ENCODE measurements at places on chromosomes 4 and X. TPM values are rescaled to one million over a fixed set of nuclear protein-coding genes. Genes with fewer than 3 reads are reported as not detected.

- DNase-seq, result no peak
Observed at GRCh38 chrX:68654693-68655092, 7.2 kb downstream of the STARD8 start.

DNA sequence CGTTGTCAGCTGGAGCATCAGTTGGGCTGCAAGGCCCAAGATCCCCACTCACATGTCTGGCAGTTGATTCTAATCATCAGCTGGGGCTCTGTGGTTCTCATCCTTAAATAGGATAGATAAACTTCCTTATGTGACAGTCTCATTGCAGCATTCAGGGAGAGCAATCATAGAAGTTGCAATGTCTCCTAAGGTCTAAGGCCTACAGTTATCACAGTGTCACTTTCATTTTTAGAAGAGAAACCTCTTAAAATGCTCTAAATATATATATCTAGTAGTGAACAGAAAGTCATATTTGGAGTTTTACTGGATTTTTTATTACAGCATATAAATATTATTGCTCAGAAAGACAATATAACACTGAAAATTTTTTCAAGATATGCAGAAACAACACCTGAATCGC, 226.0 kb upstream of the PPP1R2C start:
- no peak for DNase-seq

DNA sequence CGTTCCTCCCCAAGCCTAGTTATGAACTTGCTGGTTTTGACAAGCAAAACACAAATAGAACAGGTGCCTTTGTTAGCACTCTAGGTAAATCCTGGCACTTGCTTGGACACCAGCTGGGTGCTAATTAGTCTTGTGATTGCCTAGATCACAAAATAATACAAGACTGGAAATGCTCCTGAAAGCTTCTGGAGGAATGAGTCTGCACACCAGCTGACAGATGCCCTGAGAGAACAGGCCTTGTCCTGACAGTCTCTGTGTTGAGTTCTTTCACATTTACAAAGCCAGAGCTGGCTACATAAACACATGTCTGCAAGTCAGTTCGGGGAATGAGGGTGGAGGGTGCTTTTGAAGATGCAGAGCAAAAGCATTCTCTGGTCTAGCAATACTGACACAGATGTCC, 93.8 kb downstream of the ELOVL6 start:
- no peak for DNase-seq

DNA sequence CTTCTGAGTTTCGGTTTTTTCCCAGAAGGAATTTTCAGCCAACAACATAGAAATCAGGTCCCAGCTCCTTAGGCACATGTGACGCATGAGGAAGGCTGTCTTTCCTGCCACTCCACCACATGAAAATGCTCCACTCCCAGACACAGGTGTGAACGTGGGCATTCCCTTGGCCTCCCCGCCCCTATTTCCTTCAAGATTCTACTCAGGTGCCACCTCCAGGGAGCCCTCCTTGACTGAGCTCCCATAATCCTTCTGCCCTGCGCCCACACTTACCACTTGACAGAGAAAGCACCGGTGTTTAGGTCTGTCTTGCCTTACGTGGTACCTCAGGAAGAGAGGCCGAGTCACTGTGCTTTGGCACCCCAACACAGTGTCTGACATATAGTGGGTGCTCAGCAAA, 44.4 kb upstream of the CENPU start:
- no peak for DNase-seq

GRCh38 chr4:159239629-159240028, 136.8 kb downstream of the RAPGEF2 start:
- no peak for DNase-seq

ATP10D gene
- total RNA-seq, result 9.2 TPM

DNA sequence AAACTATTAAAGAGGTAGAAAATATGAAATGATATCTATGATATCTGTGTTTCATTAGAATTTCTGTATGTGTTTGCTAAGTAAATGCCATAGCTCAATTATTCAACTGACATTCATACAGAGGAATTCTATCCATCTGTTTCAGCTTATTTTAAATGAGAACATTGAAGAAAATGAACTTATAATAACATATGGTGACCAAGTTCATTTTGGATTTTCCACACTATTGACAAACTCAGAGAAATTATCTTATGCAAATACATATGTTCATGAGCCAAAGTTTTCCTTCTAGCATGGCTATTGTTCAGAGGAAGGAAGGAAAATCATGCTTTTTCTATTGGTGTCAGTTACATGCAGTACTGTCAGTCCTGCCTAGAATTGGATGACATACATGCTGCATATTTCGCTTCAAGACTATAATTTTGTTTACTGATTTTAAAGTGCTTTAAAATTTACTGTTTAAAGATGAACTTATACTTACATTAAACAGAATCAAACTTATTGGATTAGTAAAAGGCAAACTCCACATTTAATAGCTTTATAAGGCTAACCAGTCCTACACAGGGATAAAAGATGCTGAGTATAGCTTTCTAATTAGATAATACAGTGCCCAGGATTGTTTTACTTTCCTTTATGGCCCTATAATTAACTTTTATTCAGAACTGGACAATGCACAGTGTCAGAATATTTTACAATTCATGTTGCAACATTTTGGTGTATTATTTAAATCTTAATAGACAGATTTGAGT, 646.2 kb downstream of the TRAM1L1 start:
- no peak for DNase-seq

IRF2 gene
- 10.7 TPM for total RNA-seq

GRCh38 chr4:10697086-10697485, 12.5 kb upstream of the CLNK start:
- DNase-seq, result no peak

DNA sequence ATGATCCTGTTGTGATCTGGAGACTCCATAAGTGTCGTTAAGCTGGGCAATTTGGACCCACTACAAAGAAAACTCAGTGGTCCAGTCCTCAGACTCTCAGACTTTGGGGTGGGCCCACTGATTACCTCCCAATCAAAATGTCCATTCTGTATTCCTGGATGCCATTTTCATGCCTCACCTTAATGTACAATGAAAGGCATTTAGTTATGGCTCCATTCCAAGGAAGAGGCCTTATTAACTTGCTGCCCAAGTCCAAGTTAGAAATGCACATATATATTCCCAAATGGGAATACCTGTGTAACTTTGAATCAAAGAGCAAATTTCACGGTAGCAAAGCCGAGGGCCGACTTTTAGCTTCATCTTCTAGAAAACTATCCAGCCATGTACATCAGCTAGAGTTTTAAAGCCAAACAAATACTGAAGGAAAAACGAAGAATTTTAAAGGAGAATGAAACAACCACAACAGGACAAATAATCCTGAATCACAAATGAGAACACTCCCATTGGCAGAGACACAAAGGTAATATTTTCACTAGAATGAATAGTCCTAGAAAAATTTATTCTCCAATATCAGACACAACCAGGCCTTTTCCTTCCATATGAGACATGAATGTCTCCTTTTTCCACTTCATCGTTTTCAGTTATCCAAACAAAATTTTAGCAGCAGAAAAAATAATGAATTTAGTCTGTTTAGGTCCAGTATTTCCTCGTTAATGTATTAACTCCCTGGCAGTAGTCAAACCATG, 63.7 kb upstream of the HHIP start:
- DNase-seq, result peak; percentile 44

DNA sequence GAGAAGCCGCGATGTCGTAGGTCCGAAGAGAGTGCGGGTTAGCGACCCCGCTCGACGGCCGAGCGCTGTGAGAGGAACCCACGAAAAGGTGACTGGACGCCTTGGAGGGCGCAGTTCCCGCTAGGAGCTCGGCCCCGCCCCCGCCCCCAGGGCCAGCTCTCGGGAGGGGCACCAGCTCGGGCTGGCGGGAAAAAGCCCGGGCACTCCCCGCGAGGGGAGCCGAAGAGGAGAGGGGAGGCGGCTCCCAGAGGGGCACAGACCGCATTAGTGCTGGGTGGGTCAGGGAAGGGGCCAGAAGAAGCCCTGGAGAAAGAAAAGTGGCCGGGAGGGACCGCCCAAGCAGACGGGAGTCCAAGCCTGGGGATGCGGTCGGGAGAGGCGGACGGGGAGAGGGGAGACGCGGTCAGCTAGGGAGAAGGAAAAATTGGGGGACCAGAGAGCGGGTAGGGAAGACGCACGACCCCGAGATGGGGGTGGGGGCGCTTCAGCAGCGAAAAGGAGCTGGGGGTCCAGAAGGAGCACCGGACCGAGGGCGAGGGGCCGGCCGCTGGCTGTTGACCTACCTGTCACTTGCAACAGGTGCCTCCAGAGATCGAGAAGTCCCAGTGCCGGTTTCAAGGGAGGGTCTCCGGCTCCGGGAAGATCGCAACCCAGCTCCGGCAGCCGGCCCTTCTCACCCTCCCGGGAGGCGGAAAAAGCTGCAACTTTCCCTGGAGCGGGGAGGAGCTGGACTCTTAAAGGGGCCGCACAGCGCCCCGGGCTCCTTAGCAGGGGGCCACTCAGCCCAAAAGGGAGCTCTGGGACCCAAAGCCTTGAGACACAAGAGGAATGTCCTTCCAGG, at the start of gene SYTL4:
TSS of gene SYTL4 (minus strand) at position 681 of the 841 bp plus-strand sequence. CDS start 30,084 bp downstream, outside the sequence.
- DNase-seq, result peak; percentile 37

DNA sequence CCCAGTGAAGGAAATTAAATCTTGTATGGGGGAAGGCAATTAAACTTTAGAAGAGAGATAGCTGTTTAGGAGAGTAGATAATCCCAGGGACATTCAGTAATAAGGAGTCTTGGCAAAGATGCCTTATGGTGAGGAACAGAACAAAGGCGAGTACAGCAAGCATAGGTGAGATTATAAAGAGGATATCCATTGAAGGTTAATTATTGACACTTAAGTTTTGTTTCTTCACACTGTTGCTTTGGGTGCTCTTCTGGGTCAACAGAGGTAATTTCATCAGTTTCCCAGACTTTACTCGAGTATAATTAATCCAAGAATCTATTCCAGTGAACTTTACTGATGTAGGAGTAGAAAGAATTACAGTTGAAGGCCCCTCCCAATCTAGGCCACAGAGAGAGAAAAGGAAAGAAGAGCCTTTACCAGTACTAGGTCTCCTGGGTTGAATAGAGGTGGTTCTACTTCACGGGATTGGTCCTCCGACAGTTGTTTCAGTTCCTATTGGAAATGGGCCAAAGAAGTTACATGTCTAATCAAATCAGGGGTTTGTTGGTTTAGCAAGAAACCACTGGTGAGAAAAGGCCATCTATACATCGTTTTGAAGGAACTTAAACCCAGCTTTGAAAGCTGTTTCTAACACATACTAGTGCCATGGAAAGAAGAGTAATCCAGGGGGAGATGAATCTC, 27.2 kb downstream of the EPGN start:
- no peak for DNase-seq

DNA sequence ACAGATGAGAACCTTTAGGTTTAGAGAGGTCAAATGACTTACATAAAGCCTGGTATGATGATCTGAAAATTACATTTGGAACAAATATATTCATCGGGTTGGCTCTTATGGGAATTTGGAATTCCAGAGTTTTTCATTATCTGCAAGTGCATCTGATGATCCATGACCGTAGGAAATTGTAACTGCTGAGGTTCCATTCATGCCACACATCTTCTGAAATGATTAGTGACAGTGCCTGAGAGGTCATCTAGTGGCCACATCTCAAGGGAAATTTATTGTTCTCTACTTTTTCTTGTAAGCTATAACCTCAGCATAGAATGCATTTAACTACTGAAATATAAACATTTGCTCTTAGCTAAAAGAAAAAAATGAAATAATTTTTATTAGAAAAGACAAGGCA, 105.8 kb upstream of the NWD2 start:
- DNase-seq, result no peak

- DNase-seq, result no peak
Observed at GRCh38 chr4:104589264-104589868, 94.7 kb upstream of the CXXC4 start.

ADAMTS3 gene
- 1.6 TPM for total RNA-seq

DNA sequence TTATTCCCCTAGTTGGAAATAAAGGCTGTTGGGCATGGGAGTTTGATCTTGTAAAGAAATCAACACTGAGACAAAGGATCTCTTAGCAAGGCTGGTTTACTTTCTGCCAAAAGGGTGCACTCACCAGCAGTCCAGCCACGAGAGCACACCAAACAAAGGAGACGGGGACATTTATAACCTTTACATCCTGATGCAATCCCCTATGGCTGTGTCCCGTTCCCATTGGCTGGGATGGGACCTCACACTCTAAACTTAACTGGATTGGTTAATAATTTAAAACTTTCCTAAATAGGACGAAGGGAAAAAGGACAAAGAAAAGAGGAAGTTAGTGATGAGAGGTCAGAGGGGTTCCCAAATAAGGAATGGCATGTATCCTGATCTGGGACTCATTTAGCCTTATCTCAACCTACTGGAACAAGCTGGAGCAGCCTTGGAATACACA, 17.9 kb downstream of the METAP1 start:
- DNase-seq, result no peak

DNA sequence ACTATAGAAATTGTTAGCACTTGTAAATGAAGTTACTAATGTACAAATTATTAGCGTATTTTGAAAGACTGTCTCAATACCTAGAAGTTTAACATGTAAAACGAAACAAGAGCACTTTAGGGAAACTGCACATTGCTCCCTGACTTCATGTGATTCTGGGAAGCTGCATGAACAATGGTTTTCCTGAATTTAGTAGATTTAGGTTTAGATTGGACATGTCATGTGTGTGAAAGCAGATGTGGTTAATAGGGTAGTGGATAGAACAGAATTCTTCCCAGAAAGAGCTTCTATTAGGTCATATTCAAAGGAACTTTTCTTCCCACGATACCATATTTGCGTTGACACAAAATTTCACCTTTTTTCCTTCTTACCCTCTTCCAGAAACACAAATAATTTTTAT, 14.9 kb upstream of the CXCL8 start:
- no peak for DNase-seq

PRSS12 gene
- total RNA-seq, result 10.9 TPM

ASMT gene
- total RNA-seq, result not detected

GRCh38 chr4:76704133-76704881, 193.6 kb downstream of the SOWAHB start:
- peak; percentile 35 for DNase-seq

DNA sequence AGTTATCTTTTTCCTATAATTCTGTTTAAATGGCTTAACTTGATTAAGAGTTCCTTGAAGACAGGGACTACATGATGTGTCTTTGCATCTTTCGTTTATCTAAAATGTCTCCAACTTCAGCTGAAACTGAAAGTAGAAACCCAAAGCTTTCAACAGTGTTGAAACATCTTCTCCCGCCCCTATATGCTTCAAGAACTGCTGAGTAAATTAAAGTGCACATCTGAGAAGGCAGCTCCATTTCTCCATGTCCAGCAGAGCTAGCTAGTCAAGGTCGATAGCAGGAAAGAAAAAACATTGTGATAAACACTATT, 185.7 kb upstream of the TBL1X start:
- no peak for DNase-seq

PITX2 gene
- total RNA-seq, result 1.3 TPM

SMIM31 gene
- total RNA-seq, result not detected

GRCh38 chr4:81351654-81352445, 119.9 kb downstream of the RASGEF1B start:
- DNase-seq, result peak; percentile 48

GRCh38 chr4:183610033-183610432, 49.0 kb downstream of the RWDD4 start:
- peak; percentile 27 for DNase-seq

- DNase-seq, result no peak
Observed at GRCh38 chr4:152539556-152540292, 3.8 kb upstream of the FBXW7 start.

GRCh38 chr4:140056015-140056414, 98.0 kb downstream of the MAML3 start:
- DNase-seq, result no peak

Measured in Daoy (cell line).